Uterus (tissue), 4 donors: ENCODE measurements at places on chromosomes 12 and 14. TPM values are rescaled to one million over a fixed set of nuclear protein-coding genes. Genes with fewer than 3 reads are reported as not detected.

The KLRC2 gene
- total RNA-seq, result not detected

The ANAPC5 gene
- 123 TPM for total RNA-seq

The CLEC4D gene
- not detected for total RNA-seq

The TDRD9 gene
- not detected for total RNA-seq

The PIANP gene
- 0.55 TPM for total RNA-seq

The SLC22A17 gene
- total RNA-seq, result 45.9 TPM

The KRT77 gene
- total RNA-seq, result not detected

The FIGNL2 gene
- not detected for total RNA-seq

The RHOJ gene
- total RNA-seq, result 13.6 TPM

The RPS6KL1 gene
- total RNA-seq, result 3.0 TPM

The JPH4 gene
- total RNA-seq, result 2.4 TPM

The MARCHF9 gene
- 5.1 TPM for total RNA-seq

The ZCRB1 gene
- 27.1 TPM for total RNA-seq

The IL22 gene
- total RNA-seq, result not detected

The NKX2-8 gene
- total RNA-seq, result 0.46 TPM

The SOX5 gene
- 9.1 TPM for total RNA-seq

DNA sequence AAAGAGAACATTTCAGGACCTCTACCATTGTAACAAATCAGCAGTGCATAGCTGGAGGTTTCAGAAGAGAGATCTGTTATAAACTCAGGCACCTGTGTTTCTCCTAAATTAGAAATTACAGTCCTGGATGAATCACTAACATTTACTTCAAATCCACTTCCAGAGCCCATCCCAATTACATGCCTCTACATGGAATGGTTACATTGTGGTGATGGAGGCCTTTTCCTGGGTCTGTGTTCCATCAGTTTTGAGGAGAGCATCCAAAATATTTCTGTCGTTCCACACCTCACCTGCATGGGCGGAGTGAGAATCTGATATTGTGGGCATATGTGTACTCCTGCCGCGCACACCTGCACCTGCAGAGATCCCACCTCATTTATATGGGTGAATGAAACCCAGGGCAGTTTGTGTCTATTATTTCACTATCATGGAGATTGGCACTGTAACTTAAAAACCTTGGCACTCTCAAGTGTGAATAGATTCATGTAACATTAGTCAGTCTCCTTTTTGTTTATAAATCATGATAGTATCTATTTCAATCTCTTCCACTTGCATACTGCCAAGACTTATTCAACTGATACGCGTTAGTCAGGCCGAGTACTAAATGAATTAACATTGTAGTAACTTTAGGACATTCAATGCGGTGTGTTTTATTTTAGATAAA, 215.1 kb upstream of the FAR2 start:
- no peak for DNase-seq

- DNase-seq, result no peak
These were observed 18.0 kb downstream of the TUBA1A start for GRCh38 chr12:49170924-49171323.

GRCh38 chr12:43579206-43579605, 27.2 kb upstream of the ADAMTS20 start:
- no peak for DNase-seq

- DNase-seq, result no peak
These were observed 30.4 kb downstream of the RAP1B start for GRCh38 chr12:68641138-68641537.

GRCh38 chr14:68238551-68238950, 419.0 kb downstream of the RAD51B start:
- DNase-seq, result no peak

- DNase-seq, result no peak
These were observed 220.5 kb upstream of the TBX3 start for GRCh38 chr12:114904254-114905003.

DNA sequence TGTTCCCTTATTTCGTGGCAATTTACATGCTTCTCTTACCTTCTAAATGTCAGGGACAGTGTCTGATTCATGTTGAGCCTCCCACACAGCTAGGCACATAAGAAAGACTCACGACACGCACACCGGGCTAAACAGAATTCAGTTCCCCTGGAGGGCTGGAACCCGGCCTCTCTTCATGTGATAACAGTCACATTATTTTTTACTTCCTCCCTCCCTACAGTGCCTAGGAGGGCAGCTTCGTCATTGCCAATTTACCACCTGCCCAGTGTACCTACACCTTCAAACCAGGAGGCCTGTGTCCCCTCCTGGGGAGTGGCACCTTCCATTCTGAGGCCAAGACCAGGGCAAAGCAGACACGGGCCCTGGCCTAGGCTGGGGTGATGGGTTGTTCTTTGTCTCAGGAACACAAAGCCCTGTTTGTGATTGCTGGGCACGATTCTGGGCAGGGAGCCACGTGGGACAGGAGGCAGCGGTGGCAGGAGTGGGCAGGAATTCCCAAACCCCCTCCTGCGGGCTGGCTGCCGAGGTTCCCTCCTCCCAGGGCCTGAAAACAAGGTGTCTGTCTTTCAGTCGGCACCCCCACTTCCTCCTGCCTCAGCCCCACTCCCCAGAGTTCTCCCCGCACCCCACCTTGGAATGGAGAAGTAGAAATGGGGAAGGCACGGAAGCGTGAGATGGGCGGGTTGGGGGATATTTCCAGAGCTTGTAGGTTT, 6.8 kb upstream of the RASAL1 start:
- DNase-seq, result no peak

DNA sequence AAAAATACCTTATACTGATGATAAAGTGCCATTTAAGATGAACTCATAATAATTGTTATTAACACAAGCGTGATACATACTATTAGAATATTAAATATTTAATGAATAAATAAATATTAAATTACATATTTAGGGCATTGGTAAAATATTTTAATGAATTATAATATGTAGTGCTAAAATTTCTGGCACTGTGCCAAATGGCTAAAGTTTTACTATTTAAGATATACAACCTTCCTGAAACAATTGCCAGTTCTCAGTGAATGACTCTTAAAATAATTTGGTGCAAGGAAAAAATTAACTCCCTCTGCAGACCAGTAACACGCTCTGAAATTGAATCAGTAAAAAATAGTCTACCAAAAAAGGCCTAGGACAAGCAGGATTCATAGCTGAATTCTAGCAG, 428.9 kb upstream of the ATXN7L3B start:
- no peak for DNase-seq

- DNase-seq, result no peak
These were observed 382.4 kb downstream of the VRK1 start for GRCh38 chr14:97179573-97179972.

GRCh38 chr12:73266206-73266605, 994.0 kb downstream of the TRHDE start:
- DNase-seq, result no peak

GRCh38 chr12:109064143-109064542, 11.8 kb downstream of the USP30 start:
- DNase-seq, result no peak

DNA sequence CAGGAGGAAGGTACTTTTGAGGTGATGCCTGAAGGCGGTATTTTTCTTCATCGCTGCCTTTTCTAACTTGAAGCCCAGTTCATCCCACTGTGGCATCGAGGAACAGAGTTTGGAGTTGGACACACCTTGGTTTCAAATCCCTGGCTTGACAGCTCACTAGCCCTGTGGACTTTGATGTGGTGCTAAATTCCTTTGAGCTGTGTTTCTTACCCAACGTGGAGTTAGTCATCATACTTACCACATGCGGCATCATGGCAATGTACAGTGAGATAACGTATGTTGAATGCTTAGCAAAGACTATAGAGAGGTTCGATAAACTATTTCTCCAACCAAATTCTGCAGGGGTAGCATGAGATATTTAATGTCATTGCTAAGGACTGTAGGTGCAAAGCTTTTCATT, 3.4 kb downstream of the PLEKHG3 start:
- no peak for DNase-seq

GRCh38 chr12:132414634-132415326, 75.2 kb upstream of the FBRSL1 start:
- peak; percentile 65 for DNase-seq

DNA sequence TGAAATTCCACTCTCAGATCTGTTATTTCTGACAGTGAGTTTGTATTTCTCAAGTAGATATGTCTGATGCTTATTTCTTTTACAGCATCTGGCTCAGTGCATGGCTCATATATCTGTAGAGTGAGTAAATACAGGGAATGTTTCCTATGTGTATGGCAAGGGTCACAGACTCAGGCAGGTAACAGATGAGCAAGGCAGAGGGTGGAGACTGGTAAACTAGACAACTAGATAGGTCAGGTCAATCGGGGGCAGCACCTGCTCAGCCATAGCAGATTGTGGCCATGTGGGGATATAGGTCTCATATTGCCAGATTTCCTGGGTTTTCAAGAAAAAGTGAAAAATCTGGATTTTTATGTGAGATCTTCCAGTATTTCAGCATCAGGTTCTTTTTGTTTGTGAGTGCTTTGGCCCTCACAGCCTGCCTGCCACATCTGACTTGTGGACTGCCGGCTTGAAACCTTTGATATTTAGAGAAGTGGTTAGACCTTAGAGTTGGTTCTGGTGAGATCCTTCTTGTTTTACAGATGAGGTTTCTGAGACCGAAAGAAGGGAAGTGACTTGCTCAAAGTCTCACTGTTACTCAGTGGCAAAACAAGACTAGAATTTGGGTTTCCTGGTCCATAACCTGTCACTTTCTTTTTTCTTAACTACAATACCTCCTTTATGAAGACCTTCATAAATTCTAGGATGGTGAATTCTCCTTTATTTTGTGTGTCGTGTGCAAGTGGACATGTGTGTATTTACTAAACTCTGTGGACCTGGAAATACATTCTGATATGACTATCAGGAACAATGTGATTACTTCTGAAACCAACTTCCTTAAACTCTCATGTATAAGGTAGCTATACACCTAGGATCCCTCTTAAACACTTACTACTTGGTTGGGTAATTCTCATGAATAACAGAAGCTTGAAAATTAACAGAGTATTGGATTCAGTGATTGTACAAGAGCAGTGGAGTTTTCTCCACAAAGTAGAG, 34.4 kb downstream of the PROX2 start:
- DNase-seq, result no peak

- no peak for DNase-seq
These were observed 173.4 kb upstream of the NTF3 start for GRCh38 chr12:5258498-5258897.

- no peak for DNase-seq
These were observed 131.0 kb downstream of the TMEM132D start for GRCh38 chr12:129772501-129773493.

GRCh38 chr12:18640321-18640955, 97.4 kb downstream of the PLCZ1 start:
- no peak for DNase-seq

DNA sequence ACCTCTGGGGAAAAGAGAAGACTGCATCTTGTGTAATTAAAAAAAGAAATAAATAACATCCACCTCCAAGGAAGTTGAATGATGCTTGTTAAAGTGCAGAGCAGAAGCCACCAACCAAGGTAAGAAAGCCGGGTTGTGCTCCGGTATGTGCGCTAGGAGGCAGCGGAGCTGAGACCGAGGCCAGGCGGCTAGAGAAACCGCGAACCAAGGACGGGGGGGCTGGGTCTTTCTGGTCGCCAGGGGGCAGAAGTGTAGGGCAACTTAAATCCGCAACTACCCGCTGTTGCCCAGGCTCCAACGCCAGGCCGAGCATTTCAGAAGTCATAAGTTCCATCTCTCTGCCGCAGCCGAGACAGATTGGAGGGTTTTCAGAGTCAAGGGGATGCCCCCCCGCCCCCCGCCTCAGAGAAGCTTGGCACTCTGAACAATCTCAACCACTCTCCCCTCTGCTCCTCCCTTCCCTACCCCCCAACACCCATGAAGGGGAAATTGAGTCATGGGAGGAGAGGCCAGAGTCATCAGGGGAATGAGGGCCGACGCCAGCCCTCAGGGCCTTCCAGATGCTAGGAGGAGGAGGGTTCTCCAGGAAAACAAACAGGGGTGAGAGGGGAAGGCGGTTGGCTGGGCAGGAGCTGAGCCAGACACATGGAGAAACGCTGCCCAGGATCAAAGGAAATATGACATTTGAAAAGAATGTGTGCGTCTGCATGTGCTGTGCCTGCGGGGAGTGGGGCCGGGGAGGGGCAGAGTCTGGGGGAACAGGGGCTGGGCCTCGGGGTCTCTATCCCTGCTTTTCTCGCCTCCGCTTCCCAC, 2.2 kb upstream of the NFATC4 start:
- peak; percentile 90 for DNase-seq

GRCh38 chr12:68761901-68762630, 16.1 kb downstream of the SLC35E3 start:
- DNase-seq, result no peak
